Activated CD4-positive, alpha-beta T cell treated with anti-CD3 and anti-CD28 coated beads, Interleukin-2, amount 50 U/mL, for 4 hours (primary cell): ENCODE measurements at places on chromosomes 11 and 22.

DNA sequence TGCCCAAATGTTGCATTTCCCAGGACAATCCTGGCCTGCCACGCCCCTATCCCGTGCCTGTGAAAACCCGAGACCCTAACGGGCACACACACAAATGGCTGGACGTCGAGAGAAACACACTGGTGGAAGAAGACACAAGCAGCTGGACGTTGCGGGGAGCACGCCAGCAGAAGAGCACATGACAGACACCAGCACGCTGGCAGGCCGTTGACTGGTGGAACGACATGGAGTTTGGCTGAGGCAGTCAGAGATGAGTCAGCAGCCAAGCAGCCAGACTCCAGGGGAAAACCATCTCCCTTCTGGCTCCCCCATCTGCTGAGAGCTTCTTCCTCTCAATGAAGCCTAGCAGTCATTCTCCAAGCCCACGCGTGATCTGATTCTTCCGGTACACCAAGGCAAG, 606.7 kb upstream of the LRRC4C start:
- DNase-seq = no peak

GRCh38 chr22:44582016-44582415, 84.0 kb upstream of the RTL6 start:
- DNase-seq = no peak

DNA sequence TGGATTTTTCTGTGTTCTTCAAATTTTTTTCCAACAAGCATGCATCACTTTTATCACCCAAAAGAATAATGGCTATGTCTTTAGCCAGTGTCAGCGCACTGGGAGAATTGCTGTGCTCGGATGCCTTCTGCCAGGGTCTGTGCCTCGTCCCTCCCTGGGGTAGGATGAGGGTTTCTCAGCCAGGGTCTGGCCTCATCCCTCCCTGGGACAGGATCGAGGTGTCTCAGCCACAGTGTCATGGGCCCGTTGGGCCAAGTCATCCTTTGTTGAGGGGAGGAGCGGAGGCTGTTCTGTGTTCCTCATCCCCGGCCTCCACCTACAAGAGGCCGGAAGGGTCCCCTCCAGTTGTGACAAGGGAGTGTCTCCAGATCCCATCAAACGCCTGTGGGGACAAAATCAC, 22.7 kb downstream of the LINC01488 start:
- DNase-seq = no peak

DNA sequence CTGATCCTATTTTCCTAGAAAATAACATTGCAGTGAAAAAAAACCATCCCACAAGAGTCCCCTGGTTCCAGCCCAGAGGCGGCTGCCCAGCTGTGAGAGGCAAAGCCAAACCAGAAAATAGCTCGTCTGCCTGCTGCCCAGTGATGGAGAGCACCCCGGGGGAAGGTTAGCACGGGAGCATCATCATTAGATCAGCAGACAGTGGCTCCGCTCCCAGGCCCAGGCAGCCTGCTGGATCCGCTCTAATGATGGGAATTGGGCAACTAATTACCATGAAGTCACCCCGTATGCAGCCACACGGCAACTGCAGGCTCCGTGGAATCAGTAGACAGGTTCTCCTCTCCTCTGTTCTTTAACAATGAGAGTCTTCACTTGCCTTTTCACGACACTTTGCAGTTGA, 17.1 kb upstream of the B3GAT1 start:
- DNase-seq = no peak

GRCh38 chr11:119267645-119268044, 49.3 kb downstream of the MCAM start:
- DNase-seq = no peak

DNA sequence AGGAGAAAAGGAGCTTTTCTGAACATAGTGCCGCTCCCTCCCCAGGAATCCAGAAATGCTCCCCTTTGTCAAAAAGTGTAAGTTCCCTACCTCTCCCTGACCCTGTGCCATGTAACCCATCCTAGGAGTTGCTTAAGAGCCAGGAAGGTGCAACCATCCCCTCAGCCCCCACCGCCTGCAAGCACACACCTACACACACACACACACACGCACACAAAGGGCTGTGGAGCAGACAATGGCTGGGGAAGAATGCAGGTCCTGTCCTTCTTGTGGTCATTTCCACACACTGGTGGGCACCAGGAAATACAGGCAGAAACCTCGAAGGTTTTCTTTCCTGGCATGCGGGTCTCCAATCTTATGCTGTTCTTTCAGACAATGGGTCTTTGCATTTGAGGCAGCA, 1.2 kb downstream of the P2RX3 start:
- no peak for DNase-seq

DNA sequence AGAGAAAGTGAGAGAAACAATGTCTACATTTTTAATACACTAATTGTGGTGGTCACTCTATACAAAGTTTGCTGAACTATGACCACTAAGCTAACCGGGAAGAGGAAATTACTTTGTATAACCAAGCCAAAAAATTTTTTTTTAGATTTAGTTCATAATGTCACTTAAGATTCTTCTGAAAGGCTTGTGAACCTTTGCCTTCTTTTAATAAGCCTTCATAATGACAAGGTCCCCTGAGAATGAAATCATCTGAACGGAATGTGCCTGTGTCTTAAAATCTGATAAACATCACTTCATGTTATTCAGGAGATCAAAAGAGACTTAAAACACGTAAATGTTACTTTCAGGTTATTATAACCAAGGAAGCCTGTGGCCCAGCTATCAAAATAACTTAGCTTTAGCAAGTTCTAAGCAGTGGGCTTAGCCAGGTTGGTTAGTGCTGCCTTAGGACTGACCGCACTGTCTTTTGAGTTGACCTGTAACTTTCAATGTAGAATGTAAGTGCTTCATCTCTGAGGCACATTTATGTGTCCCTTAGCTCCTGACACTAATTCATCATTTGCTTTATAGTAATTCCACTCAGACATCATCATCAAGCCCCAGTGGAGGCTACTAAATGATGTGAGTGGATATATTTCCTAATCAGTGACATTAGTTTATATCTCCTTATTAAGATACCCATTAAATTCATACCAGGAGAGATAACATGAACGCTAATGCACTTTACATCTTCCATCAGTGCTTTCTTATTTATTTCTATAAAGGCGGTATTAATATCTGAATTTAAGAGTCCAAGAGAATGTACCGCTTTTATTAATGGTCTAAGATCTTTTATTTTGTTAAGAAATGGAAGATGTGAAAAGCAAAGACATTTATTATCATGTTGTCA, 122.5 kb downstream of the WNT11 start:
- DNase-seq = no peak

- no peak for DNase-seq
Observed at GRCh38 chr11:67252831-67253239, 13.4 kb upstream of the GRK2 start.

- DNase-seq = no peak
Observed at GRCh38 chr11:61486011-61486620, 22.4 kb upstream of the LRRC10B start.

DNA sequence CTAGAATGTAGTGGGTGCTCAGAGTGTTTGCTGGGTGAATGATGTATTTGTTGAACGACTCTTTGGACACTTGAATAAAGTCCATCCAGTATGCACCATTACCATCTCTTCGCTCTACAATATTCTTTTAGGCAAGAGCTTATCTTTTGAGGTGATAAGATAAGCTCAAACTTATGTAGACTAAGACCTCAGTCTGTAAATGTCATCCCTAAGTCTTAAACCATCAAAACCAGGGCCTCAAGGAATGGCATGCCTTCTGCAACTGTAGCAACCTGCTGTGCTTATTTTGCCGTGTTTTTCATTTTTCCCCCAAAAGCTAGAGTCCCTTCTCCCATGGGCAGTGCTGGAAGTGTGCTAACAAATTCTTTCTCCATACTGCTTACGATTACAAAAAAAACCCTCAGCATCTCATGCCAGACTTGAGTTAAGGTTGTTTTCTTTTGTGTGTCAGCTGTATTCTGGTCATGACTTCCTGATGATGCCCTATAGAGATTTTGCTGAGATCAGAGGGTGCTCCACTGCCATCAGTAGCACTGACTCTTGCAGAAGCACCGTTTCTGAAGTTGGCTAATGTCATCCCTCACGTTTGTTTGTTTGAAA, 27.8 kb downstream of the LIMK2 start:
- no peak for DNase-seq

GRCh38 chr11:128544471-128545051, 42.8 kb downstream of the ETS1 start:
- peak; percentile 34 for DNase-seq

GRCh38 chr22:37696657-37697537, at the start of gene TRIOBP:
Gene TRIOBP, plus strand, starts transcription at chr22:37697048. Its CDS starts 4,318 bp downstream, at chr22:37701366.
- DNase-seq = peak; percentile 87

DNA sequence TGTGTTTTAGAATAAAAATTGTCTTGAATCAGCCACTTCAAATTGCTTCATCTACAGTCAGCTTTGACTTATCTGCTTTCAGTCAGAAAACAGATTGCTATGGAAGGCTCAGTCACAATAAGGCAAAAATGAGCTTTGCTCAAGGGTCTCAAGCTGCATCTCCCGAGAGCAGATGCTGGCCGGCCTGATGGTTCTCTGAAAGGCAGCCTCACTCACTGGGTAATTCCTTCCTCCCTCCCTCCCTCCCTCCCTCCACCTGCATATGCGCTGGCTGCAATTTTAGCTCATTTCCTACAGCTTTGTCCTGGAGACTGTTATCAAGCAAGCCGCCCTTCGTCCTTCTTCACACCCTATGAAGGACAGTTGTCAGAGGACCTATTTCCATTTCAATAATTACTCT, 1.6 kb upstream of the IZUMO1R start:
- DNase-seq = no peak

DNA sequence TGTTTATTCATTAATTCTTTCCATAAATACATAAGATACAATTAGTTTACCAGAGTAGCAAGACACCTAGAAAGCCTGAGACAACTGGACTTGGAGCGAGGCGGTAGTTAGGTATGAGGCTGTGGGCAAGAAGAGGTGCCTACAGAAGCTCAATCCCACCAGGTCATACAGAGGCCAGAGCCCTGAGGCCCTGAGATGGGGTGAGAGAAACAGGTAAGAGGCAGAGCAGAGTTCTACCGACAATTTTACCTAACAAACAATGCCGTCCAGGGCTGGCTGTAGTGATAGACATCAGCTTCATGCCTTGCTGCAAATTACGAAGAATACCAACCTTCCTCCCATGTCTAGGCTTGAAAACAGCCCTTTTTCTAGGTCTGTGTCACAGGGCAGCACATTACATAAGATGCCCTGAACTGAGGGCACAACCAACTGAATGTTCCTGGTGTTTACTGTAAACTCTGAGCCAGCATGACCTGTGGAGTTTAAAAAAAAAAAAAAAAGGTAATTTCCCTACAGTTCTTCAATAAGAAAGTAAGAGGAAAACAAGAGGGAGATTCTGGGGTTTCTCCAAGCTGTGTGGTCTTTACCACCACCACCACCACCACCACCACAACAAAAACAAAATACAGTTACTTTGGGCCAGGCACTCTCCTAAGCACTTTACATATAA, 105.8 kb downstream of the GAB2 start:
- DNase-seq = no peak

DNA sequence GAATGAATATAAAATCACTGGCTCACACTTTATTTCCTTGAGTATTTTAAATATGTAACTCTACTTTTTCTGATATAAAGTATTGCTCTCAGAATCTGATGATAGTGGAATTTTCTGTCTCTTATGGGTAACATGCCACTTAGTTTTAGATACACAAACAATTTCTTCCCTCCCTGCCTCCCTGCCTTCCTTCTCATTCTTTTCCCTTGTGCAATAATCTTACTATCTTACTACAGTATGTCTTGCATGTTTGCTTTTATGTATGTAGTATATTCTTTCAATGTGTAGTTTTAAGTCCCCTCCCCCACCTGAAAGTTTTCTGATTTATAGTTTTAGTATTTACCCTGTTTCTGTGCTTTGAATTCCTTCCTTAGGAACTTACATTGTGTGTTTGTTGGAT, 48.4 kb downstream of the INSC start:
- no peak for DNase-seq

DNA sequence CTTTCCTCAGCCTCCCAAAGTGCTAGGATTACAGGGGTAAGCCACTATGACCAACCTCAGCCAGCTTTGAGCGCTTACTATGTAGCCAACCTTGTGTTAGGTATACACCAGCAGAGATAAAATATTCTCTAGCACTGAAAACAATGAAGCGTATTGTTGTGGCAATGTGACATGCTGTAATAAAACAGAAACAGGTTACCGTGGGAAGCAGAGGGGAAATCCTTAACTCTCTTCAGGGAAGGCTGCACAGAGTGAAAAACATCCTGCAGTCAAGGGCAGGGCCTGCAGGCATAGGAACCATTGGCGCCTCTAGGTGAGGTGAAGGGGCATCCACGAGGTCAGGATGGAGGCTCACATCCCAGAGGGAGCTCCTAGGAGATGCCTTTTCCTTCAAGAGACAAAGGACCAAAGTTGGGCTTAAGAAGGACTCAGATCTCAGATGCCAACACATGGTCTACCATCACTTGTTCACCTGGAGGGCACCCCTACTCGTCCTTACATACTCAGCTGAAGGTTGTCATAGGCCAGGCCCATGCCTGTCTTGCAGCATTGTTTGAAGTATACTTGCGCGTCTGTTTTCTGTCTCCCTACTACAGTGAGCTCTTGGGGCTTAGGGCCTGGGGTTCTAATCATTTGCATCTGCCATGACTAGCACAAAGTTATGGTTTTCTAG, 8.0 kb downstream of the POLD4 start:
- no peak for DNase-seq

DNA sequence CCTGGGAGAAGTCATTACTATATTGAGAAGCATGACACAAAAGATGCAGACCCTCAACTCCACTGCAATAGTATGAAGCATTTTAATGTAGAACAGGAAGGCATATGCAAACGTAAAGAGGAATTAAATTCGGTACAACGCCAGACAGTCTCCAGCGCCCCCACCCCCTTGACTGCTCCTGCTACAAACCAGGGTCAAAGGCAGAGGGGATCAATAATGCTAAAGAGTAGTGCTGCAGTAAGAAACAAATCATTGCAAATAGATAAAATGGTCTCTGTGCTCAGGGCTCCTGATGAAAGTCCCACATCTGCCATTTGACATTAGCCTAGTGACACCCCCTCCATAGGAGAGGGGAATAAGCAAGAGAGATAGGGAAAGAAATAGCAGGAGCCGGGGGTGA, 164.9 kb upstream of the BLID start:
- DNase-seq = no peak

GRCh38 chr11:110026858-110027626, 66.2 kb upstream of the ZC3H12C start:
- DNase-seq = no peak

DNA sequence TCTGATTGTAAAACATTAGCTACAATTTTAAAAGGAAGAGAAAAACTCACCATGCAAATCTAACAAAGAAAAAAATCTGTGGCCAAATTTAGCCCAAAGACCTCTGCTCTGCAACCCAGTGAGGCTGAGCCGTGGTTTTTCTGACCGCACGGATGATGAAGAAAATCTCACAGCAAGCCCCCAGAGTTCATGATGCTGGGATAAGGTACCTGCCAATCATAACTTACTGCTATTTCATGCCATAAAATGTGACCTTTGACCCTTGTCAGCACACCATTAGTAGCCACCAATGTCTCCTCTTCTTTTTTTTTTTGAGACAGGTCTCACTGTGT, 11.1 kb downstream of the CERK start:
- DNase-seq = no peak

- DNase-seq = no peak
Observed at GRCh38 chr11:35066783-35067423, 72.1 kb upstream of the CD44 start.
